ENCODE measurements at places on chromosomes 7 and 10.

DNA sequence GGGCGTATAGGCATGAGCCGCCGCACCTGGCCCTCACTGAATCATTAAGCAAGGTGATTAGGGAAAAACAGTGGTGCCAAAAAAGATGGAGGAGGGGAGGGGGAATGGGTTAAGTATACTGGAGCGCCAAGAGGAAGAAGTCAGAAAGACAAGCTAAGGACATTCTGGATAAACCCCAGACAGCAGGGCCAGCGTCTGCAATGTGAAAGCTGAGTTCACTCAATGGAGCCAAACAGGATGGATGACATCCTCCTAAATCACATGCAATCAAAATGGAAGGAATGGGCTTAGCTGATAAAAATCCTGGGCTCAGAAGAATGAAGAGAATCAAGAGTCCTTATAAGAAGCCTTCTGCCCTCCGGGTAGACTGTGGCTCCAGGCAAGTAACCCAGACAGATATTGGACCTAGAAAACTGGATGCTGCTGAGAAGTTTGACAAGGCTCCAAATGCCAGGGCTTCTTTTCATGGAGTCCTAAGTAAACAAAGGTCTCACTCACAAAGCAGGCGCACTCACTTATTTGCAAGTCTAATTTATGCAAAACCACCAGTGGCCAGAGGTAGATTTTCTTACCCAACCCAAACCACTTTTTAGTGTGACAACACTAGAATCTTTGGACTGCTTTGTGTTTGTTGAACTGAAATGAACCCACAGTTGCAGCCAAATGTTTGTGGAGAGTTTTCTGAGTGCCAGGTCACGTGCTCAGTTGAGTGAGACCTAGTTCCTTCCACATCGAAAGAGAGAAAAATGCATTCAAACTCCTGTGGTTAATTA, 519.1 kb upstream of the AUTS2 start:
- DNase-seq, result no peak

- no peak for DNase-seq
These were observed 233.4 kb downstream of the PAXIP1 start for GRCh38 chr7:154769527-154769926.

GRCh38 chr10:118568327-118568848, 27.1 kb downstream of the PRLHR start:
- peak; percentile 39 for DNase-seq

- DNase-seq, result no peak
These were observed 93.8 kb downstream of the PTPRE start for GRCh38 chr10:128000471-128001362.

- no peak for DNase-seq
These were observed 106.1 kb downstream of the CHN2 start for GRCh38 chr7:29300649-29301048.

DNA sequence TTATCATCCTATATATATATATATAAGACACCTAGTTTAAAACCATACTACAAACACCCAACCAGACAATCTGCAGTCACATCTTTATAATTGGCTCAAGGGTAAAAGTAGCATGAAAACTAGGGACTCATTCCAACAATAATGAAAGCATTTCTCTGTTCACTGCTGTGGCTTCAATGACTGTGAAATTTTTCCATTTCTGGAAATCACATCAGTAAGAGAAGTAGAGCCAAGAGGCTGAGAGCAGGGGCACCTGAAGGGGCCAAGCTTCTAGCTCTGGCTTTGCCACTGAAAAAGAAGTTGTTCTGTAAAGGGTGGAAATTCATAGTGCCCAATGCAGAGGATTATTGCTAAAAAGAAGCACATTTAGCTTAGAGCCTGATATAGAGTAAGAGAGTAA, 158.6 kb upstream of the GLI3 start:
- no peak for DNase-seq

GRCh38 chr7:77327067-77327931, 88.8 kb downstream of the GSAP start:
- DNase-seq, result no peak

DNA sequence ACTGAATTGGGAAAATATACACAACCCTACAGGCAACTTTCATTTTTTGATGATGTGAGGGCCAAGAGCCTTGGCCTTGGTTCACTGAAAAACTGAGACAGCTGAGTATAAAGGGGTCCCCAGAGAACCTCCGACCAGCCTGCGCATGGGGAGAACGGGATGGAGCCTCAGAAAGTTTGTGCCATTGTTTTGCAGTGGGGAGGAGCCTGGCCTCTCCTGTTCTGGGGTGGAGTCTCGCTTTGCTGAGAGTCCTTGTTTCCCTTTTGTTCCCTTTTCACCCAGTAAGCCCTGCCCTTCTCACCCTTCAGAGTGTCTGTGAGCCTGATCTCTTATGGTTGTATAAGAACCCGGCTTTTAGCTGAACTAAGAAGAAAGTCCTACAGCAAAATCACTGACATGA, 193.2 kb upstream of the AKR1E2 start:
- DNase-seq, result no peak

- no peak for DNase-seq
These were observed 8.6 kb upstream of the UPF2 start for GRCh38 chr10:12051241-12051640.

GRCh38 chr10:15570738-15571339, 148.9 kb downstream of the ITGA8 start:
- no peak for DNase-seq

DNA sequence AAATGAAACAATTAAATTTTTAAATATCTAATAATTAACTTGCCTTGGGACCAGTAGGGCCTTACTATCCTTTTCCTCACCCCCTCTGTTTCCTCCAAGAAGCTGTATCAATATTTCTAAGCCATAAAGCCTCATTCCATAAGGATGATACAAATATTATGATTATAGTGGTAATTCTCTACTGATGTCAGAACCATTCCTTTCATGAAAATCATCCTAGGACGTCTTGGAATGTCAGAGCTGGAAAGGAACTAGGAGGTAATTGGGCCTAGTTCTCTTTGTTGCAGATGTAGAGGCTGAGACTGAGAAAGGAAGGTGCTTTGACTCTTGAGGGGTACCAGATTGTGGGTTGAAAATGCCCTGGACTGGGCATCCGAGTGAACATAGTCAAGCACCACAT, 766.7 kb upstream of the GHITM start:
- no peak for DNase-seq

DNA sequence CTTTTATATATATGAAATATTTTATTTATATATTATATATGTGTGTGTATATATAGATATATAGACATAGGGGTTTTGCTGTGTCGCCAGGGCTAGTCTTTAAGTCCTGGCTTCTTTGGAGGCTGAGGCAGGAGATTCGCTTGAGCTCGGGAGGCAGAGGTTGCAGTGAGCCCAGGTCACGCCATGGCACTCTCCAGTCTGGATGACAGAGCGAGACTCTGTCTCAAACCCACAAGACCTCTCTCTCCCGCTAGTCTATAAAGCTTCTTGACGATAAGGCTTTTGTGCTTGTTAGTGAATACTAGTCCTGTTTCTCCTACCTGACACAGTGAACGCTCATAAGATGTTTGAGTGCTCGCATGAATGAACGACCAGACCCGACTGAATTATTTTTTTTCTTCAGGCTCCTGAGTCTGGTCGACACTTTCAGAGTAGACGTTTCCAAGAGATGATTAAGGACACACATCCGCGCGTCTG, 577 bp upstream of the DDX21 start:
- peak; percentile 28 for DNase-seq
